Epithelial cell of proximal tubule (primary cell): ENCODE measurements at places on chromosomes 7 and 10.
A peak's percentile ranks its signal among the peaks of the same experiment; 100 is the strongest.

DNA sequence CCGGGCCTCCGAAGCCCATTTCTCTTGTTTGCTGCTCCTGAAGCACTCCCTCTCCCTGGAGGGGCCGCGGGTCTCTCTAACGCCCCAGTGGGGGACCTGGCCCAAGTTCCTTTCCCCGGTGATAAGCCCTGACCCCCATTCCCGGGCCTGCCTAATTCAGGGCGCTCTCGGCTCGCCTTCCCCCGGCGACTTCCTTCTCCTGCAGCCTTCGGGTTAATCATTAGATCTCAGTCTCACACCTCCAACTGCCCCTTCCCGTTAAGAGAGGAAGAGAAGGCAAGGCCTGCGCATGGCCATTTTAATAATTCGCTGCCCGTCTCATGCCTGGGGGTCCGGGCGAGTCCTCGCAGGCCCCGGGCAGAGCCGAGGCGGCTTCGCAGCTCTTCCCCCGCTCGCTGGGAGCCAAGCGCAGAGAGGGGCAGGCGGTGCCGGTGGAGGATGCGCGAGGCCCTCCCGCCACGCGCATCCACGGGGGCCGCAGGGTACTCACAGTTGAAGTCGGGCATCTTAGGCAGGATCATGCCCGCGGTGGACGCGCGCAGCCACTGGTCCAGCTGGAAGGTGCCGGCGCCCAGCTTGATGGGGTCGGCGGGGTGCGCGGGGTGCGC lies 1.2 kb downstream of the MNX1 start:
- DNase-seq: no peak

GRCh38 chr10:90751107-90751997 lies 106.5 kb downstream of the HTR7 start:
- DNase-seq: no peak

DNA sequence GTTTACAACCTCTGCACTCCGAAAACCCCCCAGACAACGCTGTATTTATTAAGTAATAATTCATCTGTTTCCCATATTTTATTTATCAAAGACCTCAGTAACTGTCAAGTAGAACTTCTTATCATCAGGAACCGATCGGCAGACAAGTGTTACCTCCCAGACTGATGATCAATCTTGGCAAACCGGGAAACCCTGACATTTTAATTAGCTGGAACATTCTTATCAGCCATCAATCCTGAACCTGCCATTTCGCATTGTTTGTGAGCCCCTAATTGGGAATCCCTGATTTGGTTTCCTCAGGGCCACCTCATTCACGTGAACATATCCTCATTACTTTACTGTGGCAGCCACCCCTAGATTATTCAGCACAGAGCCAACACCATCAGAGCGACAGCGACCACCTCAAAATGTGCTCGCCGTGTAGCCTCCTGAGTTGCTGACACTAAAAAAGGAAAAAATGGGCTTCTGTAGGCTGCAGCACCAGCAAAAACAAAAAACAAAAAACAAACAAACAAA lies 93.6 kb upstream of the SDK1 start:
- DNase-seq: no peak

- no peak for DNase-seq
Observed at GRCh38 chr10:132519382-132520176, 18.0 kb upstream of the INPP5A start.

DNA sequence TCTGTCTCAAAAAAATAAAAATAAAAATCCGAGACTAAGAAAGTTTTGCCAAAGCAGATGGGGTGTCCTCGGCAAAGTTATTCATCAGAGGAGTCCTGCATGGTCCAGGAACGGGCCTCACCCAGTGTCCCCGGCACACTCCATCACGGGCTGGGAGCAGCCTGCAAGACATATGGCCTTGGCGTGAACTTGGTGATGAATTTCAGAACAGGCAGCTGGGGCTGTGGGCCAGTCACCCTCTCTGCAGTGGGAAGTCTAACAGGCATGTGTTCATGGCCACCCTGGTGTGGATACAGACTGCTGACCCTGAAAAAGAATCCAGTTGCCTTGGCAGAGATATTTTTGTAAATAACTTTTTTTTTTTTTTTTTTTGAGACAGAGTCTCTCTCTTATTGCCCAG lies 34.7 kb downstream of the NPTX2 start:
- DNase-seq: no peak

DNA sequence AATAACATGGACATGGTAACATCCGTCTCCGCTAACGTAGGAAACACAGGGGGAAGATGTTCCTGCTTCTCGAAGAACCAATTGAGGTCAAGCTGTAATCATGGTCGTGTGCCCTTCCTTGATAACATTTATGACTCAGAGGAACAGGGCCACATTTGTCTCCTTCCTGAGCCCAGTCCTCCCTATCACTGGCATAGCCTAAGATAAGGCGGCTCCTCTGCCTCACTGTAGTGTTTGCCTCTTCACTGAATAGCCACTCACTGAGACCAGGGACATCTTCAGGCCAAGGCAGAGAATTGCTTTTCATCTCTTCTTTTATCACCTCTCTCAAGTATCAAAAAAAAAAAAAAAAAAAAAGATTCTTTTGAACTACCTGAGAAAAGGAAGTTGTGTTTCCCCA lies 5.4 kb upstream of the GRM8 start:
- no peak for DNase-seq

- peak; percentile 25 for DNase-seq
Observed at GRCh38 chr7:36604806-36605205, 119.5 kb downstream of the AOAH start.

GRCh38 chr7:13989949-13990305 lies 461 bp upstream of the ETV1 start:
- DNase-seq: no peak

DNA sequence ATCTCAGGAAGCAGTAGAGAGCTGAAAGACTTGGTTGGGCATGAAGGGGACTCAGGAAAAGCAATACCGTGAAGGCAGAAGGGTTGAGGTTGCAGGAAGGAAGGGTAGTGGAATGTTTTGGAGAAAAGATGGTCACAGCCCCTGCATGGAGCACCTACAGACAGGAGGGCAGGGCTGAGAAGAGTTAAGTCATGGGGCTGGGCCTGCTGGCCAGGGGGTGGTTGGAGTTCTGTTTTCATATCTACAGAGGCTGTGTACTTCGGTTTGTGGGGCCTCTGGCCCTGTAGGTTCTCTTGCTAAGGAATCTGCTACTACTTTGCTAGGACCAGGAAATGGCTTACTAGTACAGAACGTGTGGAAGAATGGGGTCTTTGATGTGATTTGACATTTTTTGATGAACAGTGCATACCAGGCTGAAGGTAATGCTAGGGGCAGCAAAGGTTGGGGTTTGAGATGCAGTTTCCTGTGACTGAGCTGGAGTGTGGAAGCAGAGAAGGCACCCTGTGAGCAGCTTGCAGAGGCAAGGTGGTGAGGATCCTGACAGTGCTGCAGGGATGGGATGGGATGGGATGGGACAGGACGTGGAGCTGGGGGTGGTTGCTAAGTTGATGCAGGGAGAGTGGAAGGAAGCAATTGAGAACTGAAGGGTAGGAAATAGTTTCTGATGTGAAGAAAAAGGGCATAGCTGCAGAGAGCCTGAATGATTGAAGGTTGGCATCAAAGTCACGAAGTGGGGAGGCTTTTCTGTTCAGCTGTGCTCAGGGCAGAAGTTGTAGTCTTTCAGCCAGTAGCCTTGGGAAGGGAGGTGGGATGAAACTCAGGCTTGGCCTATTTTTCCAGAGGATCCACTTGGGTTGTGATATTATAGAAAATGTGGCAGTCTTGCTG lies 7.8 kb downstream of the RPS24 start:
- no peak for DNase-seq

- DNase-seq: no peak
Observed at GRCh38 chr7:67671006-67671548, 674.4 kb downstream of the TYW1 start.

GRCh38 chr10:65798133-65798532 lies 1127.7 kb upstream of the LRRTM3 start:
- DNase-seq: no peak

DNA sequence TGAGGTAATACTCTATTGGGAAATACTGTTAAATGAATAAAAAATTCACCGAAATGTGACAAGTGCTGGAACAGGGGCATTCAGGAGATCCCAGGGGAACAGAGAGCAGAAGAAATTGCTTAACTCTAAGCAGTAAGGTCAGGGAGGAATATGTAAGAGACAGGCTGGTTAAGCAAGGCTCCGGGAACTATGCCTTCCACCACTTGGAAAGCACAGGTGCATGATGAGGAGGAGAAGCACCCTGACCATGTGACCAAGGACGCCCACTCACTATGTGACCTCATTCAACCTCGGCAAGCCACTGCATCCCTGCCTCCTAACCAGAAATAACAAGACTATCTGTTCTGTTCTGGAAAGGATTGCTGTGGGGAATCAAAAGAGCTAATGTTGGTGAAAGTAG lies 218.4 kb downstream of the ELMO1 start:
- DNase-seq: no peak

DNA sequence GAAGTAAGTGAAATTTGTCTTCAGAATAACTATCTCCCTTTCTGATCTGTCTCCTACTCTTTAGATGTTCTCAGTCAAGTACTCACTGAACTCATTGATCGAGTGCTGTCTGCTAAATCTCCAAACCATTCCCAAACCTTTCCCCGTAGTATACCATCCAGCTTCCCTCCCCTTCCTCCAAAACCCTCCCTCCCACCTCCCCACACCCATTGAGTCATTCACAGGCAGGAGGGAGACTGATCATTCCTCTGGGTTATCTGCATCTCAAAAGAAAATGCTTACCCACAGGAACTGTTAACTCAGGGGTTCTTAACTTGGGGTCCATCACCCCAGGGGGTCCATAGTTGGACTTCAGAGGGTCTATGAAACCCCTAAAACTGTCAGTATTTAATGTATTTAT lies 37.4 kb downstream of the GOT1 start:
- DNase-seq: no peak

DNA sequence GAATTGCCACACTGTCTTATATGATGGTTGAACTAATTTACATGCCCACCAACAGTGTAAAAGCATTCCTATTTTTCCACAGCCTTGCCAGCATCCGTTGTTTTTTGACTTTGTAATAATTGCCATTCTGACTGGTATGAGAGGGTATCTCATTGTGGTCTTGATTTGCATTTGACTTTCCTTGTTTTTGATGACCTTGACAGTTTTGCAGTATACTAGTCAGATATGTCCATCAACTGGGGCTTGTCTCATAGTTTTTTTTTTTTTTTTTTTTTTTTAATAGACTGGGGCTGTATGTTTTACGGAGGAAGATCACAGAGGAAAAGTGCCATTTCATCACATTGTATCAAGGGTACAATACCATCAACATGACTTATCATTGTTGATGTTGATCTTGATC lies 220.6 kb downstream of the ANK3 start:
- no peak for DNase-seq

DNA sequence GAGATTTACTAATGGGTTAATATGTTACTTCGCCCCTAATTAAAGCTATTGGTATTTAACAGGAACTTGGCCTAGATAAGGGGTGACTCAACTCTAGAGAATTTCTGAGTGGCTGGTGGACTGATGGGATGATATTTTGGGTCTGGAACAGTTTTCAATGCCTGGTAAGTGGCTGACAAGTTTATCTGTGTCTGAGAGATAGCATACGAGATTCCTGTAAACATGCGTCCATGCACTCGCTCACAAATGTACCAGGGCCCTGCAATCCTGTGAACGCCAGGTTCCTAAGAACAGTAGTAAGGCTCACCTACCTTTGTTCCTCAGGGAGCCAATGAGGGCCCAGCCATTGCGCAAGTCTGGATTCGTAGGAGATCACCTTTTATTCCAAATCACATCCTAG lies 683.8 kb upstream of the ANKRD30A start:
- DNase-seq: peak; percentile 54

DNA sequence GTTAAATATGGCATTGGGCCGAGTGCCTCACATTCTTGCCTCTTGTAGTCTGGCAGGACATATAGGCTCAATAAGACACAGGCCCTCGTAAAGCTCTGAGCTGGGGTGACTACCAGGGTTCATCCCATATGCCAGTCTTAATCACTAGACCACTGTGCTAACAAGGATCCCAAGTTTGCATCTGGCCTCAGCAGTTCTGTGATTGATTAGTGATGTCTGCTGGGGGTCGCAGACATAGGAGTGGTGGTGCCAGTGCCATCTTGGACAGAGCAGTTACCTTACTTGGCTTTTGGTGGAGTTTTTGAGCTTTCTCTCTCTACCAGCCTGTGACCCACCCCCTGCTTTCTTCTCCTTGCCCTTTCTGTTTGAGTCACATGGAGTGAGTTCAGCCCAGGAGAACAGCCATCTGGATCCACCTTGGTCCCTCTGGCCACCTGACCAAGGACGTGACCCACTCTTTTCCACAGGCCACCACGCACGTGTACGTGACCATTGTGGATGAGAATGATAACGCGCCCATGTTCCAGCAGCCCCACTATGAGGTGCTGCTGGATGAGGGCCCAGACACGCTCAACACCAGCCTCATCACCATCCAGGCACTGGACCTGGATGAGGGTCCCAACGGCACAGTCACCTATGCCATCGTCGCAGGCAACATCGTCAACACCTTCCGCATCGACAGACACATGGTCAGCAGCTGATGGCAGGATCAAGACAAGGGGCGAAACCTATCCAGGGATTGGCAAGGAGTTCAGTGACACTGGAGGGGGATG lies 4.1 kb upstream of the VSIR start:
- no peak for DNase-seq

DNA sequence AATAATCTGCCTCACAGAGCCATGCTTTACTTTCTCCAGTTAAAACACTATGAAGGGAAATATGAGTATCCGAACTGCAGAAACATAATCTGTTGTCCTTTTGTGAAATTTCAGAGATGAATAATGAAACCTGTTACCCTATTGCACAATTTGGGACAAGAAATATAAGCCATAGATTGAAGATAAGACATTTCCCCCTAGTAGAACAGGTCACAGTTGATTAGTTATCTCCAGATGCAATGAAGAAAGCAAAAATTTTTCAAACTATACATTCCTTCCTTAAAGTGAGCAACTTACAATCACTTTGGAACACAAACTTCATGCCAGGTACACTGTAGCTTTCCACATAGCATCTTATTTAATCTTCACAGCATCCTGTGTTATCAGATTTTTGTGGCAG lies 2.3 kb upstream of the CHN2 start:
- no peak for DNase-seq

- no peak for DNase-seq
Observed at GRCh38 chr10:32048282-32048681, 7.9 kb downstream of the KIF5B start.

- DNase-seq: no peak
Observed at GRCh38 chr10:128642023-128642422, 515.8 kb upstream of the MKI67 start.

- no peak for DNase-seq
Observed at GRCh38 chr7:41643616-41644015, 59.3 kb downstream of the INHBA start.
